ENCODE measurements at places on chromosomes 16 and 17.

DNA sequence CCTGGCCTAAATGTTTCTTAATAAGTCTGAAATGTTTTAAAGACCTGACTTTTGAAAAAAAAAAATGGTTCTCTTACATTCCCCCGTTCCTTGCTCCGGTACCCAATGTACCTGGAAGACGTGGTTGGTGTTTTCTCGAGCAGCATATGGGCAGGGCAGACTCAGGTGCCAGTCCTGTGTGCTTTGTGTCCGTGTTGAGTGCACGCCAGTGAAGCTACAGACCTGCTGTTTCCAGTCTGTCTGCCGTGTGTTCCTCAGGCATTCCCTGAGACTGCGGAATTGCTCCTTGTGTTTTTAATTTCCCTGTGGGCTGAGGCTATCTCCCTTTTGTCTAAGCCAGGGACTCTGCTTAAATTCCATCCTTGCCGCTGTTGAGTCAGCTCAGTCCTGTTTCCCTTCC, 11.7 kb upstream of the IL17C start:
- no peak for DNase-seq

DNA sequence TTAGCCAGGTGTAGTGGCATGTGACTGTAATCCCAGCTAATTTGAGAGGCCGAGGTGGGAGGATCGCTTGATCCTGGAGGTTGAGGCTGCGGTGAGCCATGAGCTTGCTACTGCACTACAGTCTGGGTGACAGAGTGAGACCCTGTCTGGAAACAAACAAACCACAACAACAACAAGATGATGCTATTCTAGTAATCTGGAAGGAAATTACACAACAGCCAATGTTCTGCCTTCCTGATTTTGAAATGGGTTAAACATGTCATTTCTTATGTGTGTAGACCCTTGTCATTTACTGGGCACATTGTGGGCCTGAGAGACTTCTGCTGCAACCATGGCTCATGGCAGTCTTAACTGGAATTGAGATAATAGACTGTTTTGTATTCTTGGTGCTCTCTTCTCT, 5.9 kb downstream of the COQ7 start:
- DNase-seq, result no peak

DNA sequence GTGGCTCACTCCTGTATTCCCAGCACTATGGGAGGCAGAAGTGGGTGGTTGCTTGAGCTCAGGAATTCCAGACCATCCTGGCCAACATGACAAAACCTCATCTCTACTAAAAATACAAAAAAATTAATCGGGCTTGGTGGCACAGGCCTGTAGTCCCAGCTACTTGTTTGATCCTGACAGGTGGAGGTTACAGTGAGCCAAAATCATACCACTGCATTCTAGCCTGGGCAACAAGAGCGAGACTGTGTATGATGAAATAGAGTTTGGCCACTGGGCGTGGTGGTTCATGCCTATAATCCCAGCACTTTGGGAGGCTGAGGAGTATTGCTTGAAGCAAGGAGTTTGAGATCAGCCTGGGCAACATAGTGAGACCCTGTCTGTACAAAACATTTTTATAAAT, 173.3 kb downstream of the TANC2 start:
- no peak for DNase-seq

GRCh38 chr16:70677499-70678120, 8.2 kb downstream of the MTSS2 start:
- no peak for DNase-seq

Measured in epithelial cell of prostate (primary cell).